ENCODE measurements at places on chromosomes 6 and 20.

GRCh38 chr6:137265561-137266308 is 46.5 kb upstream of the IFNGR1 start:
- no peak for DNase-seq

DNA sequence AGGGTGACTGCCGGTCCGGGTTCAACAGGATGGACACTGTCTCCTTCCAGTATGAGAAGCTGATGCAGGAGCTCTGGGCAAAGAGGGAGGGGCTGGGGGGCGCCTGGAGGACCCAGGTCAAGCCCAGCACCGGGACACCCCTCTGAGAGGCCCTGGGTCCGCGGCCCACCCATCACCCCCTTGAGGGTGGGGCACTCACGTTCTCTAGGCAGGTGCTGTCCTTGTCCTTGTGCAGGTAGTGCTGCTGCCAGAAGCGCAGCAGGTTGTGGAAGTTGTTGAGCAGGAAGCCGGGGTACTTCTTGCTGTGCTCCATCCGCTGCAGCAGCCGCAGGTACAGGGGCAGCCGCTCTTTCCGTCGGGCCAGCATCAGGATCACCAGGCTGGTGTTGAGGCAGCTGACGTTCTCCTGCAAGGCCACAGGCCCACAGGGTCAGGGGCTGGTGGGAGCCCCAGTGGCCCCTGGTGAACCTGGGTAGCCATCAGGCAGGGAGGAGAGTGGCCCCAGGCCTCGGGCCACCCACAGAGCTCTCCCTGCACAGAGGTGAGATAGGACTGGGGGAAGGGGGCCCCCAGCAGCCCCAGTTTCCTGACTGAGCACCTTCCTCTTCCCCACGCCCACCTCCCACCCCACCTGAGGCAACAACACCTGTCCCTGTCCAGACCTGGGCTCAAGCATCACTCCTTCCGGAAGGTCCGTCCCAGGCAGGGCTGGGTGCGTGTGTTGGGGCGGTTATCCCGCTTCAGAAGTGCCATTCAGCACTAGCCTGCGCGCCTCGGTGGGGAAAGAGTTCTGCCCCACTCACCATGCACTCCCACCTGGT is 47.8 kb downstream of the MYH7B start:
- DNase-seq: no peak

- DNase-seq: no peak
These were observed 25.2 kb downstream of the RFPL4B start for GRCh38 chr6:112372226-112372806.

- no peak for DNase-seq
These were observed 3.0 kb upstream of the HTR1E start for GRCh38 chr6:86934365-86934764.

GRCh38 chr6:42958125-42958524 is 2.4 kb upstream of the GNMT start:
- DNase-seq: no peak

GRCh38 chr6:154384191-154384590 is 27.6 kb upstream of the IPCEF1 start:
- no peak for DNase-seq

- no peak for DNase-seq
These were observed 365.9 kb upstream of the CHD6 start for GRCh38 chr20:41984031-41984430.

DNA sequence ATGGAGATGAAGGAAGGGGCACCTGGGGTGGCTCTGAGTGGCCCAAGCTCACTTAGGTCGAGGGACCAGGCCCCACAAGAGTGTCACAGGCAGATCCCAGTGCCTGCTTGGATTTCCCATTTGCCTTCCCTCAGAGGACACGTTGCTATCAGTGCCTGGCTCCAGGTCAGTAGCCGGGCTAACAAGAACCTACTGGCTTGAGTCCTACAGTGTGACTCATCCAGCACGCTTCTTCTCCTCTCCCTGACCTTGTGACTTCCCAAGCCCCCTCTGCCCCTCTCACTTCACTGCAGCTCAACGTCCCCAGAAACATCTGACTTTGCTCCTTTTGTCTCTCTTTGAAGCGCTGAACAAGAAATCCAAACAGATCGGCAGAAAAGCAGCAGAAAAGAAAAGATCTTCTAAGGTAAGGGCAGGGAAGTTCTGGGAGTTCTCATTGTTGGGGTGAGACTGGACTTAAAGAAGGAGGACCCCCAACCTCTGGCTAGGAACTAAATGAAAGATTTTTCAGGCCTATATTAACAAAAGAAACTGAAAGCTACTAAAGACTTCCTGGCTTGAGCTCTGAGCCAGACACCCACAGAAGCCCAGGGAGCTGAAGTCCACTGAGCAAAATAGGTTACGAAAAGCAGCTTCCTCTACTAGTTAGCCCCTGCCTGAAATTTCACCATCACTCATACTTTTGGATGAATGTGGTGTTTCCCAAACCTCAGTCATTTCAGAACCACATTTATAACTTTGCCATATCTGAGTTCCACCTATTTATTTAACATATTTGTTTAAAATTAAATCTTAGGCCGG is 21.5 kb downstream of the ASIP start:
- no peak for DNase-seq

GRCh38 chr6:101645770-101646169 is 252.3 kb downstream of the GRIK2 start:
- DNase-seq: no peak

DNA sequence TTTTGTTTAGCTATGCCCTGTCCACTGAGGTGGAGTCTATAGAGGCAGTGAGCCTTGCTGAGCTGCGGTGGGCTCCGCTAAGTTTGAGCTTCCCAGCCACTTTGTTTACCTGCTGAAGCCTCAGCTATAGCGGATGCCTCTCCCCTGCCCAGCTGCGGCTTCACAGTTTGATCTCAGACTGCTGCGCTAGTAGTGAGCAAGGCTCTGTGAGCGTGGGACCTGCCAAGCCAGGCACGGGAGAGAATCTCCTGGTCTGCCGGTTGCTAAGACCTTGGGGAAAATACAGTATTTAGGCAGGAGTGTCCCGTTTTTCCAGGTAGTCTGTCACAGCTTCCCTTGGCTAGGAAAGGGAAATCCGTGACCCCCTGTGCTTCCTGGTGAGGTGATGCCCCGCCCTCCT is 138.4 kb downstream of the SMAP1 start:
- no peak for DNase-seq

- peak; percentile 84 for DNase-seq
These were observed 26.7 kb downstream of the SAYSD1 start for GRCh38 chr6:39088331-39088730.

DNA sequence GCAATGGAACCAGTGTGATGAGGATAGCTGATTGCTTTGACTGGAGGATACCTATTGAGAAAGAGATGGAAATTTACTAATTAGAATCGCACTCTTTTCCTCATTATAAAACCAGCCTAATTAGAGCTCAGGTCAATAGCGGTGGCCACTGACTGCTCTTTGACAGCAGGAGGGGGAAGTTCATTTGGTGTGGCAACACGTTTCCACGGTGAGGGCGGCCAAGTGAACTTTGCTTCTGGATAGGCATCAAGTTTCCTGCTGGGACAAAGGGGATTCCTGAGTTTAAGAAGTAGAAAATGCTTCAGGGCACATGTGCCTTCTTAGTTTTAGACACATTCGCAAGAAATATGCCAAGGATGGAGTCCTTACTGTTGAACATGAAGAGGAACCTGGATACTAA is 145.3 kb upstream of the NRN1 start:
- no peak for DNase-seq

DNA sequence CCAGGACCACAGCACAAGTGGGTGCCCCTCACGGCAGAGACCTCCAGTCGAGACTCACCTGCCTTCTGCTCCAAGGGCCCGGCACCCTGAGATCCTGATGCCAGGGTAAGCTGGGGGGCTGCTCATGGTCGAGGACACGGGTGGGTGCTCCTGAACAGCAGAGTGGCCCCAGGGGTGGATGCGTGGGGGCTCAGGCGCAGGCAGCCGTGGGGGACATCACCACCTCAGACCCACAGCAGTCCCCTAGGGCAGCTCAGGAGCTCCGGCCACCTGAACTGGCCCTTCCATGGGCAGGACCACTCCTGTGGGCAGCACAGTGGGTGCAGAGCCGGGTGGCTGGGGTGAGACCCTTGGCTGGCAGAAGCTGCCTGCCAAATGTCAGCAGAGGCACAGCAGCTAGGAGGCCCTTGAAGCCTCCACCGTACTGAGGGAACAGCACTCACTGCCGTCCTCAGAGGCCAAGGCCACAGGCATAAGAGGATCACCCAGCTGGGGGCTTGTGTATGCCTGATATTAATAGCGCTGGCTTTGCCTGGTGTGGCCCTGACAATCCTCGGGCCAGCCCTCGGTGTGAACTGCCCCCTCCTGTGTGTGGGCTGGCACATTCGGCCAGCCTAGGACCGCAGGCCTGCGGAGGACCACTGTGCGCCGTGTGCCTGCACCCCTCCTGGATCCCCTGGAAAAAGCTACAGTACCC is 5.4 kb downstream of the UCKL1 start:
- DNase-seq: no peak

DNA sequence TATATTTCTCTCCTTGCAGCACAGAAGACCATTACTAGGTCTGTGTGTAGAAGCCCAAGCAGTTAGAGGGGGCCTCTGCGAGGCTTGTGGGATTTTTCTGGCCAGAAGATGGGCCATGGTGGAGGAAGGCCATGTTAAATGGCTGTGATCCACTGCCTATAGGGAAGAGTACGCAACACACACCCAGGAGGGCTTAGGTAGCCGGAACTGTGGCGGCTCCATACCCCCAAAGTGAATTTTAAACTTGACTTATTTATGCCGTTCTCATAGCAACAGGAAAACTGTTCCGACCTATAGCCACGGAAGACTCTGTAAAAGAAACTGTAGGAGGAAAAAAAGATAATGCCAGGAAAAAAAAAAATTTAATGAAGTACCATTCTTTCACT is 69.5 kb downstream of the SLX4IP start:
- no peak for DNase-seq

GRCh38 chr20:35664466-35665206 is at the start of the genes CPNE1 and RBM12:
Gene CPNE1, minus strand, starts transcription at chr20:35664900. Its CDS starts 31,977 bp downstream, at chr20:35632923.
Gene RBM12, minus strand, starts transcription at chr20:35664900. Its CDS starts 9,578 bp downstream, at chr20:35655322.
- DNase-seq: peak; percentile 95

DNA sequence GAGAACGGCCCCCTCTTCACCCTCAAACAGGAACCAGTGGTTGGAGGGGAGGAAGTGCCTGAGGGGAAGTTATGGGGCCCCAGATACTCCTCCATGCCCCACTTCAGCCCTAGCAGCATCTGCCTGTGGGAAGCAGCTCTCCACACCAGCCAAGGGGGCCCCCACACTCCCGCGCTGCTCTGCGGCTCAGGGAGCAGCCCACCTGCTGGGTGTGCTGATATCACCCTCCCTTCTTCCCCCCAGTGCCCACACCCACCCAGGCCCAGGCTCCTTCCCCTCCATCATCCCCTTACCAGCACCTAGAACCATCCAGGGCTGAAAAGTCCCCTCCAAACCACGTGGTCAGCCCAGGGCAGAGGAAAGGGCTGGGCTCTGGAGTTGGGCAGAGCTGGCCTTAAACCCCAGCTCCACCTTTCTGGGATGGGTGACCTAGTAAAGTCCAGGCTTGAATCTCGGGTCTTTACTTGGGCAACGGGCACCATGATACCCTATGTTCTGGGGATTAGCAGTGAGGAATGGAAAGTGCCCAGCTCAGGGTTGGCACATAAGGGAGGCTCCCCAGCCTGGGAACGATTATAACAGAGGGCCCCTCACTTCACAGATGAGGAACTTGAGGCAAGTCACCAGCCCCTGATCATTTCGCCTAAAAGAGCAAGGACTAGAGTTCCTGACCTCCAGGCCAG is 663 bp downstream of the LST1 start:
- DNase-seq: no peak

- DNase-seq: no peak
These were observed 150.4 kb downstream of the BFSP1 start for GRCh38 chr20:17380801-17381200.

GRCh38 chr6:45563844-45564243 is 186.1 kb upstream of the SUPT3H start:
- no peak for DNase-seq

- DNase-seq: no peak
These were observed 492.1 kb upstream of the CHD6 start for GRCh38 chr20:42110301-42110700.

- DNase-seq: no peak
These were observed 3.1 kb downstream of the STK38 start for GRCh38 chr6:36544228-36544627.

DNA sequence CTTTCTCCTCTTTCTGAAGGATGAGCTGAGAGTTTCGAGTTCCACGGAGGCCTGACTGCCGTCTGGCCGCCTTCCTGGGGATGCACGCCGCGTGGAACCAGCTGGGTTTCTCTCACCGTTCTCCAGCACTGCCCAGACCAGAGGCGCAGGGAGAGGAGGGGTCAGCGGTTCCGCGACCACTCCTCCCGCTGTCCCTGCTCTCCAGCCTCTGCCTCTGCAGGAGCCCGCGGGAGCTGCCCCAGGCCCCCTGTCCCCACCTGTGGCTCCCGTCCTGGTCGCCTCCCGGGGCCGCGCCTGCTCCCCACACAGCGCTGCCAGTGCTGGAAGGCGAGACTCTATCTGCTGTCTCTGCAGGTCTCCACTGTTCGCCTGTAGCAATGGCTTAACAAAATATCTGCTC is 106.8 kb upstream of the AFDN start:
- DNase-seq: no peak

GRCh38 chr6:90997076-90997475 is 410.2 kb upstream of the MAP3K7 start:
- no peak for DNase-seq

DNA sequence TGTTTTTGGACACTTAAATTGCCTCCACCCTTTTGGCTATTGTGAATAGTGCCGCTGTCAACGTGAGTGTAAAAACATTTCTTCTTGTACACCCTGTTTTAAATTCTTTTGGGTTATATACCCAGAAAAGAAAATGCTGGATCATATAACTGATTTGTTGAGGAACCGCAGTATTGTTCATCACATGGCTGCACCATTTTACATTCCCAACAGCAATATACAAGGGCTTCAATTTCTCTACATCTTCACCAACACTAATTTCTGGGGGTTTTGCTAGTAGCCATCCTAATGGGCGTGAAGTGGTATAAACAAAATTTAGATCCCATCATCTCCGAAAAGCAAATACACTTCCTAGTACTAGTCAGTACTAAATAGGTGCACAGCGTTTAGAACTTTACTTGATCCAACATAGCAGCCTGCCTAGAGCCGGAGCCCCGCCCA is 579 bp upstream of the BPHL start:
- no peak for DNase-seq

Data from H9 (cell line).